ENCODE measurements at places on chromosomes 11 and 22.
A peak's percentile ranks its signal among the peaks of the same experiment; 100 is the strongest.

DNA sequence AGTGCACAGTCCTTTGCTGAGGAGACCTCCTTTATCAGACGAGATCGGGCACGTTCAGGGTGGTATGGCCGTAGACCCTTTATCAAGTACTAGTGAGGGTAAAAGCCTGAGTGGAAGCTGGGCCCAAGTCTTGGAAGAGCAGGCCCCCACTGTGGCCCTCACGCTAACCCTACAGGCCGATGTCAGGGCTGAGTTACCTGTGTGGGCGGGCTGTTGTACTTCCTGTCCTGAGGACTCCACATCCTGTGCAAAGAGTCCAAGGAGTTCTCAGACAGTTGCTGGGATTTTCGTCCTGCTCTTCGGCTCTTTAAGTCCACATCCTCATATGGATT is 34.9 kb downstream of the RPL27A start:
- no peak for DNase-seq

GRCh38 chr11:123093739-123094138 is 31.8 kb upstream of the HSPA8 start:
- DNase-seq, result no peak

DNA sequence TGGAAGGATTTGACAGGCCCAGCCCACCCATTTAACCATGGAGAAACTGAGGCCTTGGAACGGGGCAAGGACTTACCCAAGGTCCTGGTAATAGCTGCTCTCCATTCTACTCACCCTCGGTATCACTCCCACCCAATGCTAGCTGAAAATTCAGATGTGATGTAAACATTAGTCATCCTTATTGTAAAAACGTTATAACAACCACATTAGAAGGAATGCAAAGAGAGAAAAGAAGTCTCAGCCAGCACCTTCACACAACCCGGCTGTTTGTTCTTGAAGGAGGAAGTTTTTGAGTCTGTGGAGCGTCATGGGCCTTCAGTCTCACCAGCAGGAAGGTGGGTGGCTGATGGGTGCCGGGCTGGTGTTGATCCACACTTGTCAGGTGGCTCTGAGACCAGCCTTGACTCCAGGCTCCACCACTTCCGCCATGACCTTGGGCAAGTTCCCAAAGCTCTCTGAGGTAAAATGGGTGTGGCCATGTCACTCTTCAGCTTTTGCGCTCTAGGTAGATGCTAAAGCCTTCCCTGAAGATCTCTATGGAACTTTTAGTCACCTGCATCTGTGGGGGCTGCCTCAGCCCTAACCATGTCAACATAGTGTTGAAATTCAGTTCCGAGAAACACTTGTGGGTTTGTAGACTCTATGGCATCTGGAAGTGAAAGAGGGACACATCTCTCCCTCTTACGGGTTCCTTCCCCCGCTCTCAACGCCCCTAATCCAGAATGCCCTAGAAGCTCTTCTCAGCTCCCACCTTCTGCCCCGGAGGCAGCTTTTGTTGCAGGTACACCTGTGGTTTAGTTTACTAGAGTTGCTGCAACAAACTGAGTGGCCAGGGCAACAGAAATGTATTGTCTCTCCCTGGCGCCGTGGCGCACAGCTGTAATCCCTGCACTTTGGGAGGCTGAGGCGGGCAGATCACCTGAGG is 14.8 kb downstream of the CD6 start:
- DNase-seq, result peak; percentile 87

- DNase-seq, result no peak
Measured at GRCh38 chr11:129248618-129249017, 56.5 kb upstream of the ARHGAP32 start.

DNA sequence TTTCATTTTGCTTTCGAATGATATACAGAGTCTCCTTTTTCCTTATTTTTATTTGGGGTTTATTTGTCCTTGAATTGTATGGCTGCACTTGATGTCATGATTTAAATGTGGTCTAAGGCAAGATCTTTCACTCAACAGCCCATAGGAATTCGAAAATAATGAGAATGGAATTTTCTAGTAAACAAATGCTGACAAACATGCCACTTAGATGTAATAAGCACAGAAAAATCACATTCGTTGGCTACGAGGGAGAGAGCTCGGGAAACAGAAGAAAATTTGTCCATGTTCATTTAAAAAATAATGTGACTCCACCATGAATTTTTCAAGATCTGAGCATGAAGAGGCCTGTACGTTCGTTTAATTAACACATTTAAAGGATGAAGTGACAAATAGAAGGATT is 73.0 kb downstream of the BLID start:
- DNase-seq, result no peak

- no peak for DNase-seq
Measured at GRCh38 chr11:44104481-44105294, 9.2 kb downstream of the EXT2 start.

- DNase-seq, result peak; percentile 26
Measured at GRCh38 chr11:108069947-108070346, 51.4 kb upstream of the ACAT1 start.

- no peak for DNase-seq
Measured at GRCh38 chr11:46906609-46907041, 11.7 kb downstream of the LRP4 start.

DNA sequence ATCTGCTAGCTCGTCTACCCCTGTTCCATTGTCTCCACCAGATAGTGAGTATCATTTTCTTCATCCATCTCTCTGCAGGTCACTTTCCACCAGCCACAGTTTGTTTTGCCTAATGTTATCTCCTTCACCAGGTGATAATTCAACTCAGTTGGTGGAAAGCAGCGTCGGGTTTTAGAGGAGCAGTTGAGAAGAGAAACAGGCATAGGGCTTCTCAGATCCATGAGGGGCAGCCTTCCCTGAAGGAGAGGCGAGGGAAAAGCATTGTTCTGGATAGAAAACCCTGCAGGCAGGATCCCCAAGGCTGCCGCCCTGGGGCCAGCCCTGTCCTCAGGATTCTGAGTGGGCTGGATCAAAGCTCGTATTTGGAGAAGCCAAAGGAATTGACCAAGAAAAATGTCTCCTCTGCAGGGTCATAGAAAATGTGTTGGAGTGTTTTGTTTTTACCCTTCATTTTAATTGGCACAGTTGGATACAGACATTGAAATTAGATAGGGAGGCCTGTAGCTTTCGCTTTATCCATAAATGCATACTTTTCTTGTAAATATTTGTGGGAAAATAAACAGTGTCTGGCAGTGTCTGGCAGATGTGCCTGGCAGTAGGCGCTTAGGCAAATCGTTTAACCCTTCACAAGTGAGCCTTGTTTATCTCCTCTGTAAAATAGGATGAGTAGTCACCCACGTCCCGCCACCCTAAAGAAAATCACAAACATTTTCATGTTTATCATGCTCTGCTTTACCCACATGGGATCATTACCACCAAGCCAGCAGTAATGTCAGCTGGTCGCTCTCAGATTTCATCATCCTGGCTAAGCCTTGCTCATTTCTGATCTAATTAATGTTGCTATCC is 73.4 kb upstream of the TTC12 start:
- DNase-seq, result no peak

- no peak for DNase-seq
Measured at GRCh38 chr22:36337365-36338130, 50.2 kb downstream of the MYH9 start.

DNA sequence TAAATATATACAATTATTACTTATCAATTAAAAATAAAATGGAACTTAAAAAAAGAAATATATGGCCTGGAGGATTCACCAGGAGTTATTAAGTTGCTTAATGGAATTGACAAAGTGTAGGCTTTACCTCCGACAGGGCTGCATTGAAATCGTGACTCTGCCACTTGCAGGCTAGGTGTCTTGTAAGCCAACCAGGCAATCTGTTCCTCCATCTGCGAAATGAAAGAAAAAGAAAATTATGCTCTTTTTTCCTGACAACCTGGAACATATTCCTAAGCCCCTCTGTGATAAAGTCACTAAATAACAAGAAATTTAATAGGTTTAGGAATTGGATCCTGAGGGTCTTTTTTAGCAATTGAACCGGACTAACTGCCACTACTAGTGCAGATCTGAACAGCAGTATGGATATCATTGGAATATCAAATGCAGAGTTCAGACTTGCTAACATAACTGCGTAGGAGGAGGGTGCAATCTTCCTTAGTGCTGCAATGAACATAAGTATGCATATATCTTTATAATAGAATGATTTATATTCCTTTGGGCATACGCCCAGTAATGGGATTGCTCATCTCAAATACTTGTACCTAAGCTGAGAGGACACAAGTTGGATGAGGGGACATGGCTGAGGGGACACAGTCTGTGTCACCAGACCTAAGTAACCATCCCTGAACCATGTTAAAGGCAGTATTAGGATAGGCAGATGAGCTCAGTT is 42.5 kb upstream of the CEP126 start:
- no peak for DNase-seq

DNA sequence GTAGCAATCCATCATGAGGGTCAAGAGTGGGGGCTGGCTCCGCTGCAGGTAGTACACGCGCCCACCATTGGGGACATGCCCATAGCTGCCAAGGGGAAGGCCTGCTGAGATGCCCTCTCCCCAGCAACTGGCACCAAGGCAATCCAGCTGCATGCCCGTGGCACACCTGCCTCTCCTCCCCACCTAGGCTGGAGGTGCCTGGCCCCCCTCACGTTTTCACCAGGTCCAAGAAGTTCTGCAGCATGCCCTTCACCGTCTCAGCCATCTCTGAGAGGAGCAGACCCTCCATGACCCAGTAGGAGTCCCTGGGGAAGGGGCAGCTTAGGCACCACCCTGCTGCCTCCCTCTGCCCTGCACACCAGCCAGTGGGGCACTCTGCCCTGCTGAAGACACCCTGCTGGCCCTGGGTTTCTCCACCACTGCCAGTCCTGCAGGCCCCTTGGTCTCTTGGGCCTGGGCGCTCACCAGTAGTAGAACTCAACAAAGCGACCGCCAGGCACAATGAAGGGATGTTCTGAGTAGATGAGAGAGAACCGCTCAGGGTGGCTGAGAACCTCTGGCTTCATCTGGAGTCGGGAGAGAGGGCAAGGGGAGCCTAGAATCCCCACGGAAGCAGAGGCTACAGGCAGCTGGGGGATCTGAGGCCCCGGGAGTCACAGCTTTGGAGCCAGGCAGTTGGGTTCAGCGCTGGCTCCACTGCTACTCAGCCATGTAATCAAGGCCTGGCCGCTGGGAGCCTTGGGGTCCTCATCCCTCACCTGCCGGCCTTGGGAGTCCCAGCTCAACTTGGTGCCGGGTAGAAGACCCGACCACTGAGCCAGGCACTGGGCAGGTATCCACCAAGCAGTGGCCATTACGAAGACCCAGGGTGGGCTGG is 17.8 kb downstream of the TREH start:
- no peak for DNase-seq

GRCh38 chr11:2807025-2807681 is 78.4 kb downstream of the CDKN1C start:
- no peak for DNase-seq

- DNase-seq, result no peak
Measured at GRCh38 chr22:36729321-36729720, 25.8 kb upstream of the CACNG2 start.

- no peak for DNase-seq
Measured at GRCh38 chr22:44918925-44919392, 90.8 kb downstream of the PHF21B start.

GRCh38 chr22:27113211-27113635 is 455.8 kb downstream of the MIAT start:
- no peak for DNase-seq

DNA sequence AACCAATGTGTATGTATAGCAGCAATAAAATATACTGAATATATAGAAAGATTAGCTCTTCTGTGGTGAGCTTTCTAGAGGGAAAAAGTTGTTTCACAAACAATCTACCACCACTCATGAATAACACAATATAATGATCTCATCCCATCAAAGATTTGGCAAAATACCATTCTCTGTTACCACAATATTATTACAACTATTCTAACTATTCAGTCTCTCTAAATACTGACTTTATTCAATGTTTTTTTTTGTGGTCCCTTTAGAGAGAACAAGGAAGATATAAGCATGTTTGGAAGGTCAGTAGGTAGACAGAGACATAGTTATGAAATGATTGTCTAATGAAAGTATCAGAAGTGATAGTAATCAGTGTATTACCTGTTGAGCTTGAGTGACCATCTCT is 7.8 kb downstream of the CCDC90B start:
- DNase-seq, result no peak

DNA sequence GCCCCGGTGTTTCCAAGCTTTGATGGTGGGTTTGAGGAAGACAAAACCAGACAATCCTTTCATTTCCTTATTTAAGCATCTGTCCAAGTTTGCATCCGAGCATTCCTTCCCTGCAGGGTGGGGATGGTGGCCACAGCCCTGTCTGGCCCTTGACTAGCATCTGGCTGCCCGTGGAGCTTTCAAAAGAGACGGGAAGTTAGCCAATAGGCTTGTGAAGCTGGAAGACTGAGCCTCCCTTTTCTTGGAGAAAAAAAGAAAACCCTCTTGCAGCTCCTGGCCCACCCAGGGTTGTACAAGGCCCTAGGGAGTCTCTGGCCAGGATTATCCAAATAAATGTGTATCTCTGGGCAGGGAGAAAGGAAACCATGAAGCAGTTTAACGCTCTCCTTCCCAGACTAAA is 60.6 kb downstream of the MICAL2 start:
- no peak for DNase-seq

DNA sequence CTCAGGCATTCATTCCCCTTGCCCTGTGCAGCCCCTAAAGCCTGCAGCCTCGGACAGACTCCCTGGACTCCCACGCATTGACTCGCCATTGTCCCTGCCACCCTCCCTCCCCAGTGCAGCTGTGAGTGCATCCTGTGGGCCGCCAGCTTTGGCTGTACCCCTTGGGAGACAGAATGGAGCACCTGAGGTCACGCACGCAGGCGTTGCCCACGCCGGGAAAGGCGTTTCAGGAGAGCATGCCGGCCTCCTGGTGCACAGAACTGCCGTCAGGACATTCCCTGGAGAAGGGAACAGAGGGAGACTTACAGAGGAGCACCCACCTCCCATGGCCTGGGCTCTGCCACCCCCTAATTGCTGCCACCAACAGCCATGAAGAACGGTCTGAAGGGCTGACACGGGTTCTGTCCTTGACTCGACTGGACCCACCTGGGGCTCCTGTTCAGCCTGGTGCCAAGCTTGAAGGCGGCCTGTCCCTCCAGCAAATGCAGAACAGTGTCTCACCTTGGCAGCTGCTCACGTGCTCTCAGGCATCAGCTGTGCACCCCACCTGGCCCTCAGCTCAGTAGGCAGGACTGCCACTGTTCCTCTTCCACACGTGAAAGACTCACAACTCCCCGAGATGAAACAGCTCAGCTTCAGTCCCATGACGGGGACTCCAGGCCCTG is 503.8 kb downstream of the BRD1 start:
- DNase-seq, result no peak

DNA sequence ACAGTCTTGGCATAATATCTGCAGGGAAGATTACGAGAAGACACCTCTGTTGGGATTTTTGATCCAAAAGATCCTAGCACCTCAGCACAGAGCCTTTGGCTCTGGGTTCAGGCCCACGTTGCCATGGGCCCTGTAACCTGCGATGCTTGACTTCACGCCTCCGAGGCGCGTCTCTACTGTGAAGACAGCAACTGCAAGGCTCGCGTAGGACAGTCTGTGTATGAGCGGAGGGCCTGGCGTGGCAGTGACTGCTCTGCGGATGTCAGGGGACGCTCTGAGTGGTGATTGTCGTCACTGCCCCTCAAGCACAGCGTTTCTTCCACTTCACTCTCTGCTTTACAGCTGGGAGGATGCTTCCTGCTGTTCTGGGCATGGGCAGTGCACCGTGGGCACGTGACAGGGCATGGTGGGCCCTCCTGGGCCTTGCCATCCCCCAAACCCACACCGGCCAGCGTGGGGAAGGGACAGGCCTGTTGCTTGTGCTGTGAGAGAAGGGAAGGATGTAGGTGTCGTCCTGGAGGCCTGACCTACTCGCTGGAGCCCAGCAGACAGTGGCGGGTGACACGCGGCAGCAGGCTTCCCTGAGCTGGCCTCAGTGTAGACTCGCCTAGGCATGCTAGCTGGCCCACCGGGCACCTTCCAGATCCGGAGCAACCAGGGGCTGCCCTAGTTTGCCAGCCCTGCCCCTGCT is 26.5 kb downstream of the GLB1L2 start:
- no peak for DNase-seq
